Kidney epithelial cell (primary cell): ENCODE measurements at places on chromosomes 13 and 19.

DNA sequence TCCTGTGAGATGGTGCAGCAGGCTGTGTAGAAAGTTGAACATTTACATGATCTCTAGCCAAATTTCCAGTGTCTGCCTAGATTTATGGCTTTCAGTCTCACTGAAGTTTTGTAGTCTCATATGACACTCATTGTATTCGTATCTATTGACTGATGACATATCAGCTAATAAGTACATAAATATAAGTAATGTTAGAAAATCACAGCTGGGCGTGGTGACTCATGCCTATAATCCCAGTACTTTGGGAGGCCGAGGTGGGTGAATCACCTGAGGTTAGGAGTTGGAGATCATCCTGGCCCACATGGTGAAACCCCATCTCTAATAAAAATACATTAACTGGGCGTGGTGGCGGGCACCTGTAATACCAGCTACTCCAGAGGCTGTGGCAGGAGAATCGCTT lies 54.7 kb upstream of the HTR2A start:
- DNase-seq, result no peak

- DNase-seq, result no peak
Observed at GRCh38 chr13:111620586-111620985, 300.1 kb downstream of the TEX29 start.

- no peak for DNase-seq
Observed at GRCh38 chr13:25980255-25980654, 71.6 kb downstream of the SHISA2 start.

DNA sequence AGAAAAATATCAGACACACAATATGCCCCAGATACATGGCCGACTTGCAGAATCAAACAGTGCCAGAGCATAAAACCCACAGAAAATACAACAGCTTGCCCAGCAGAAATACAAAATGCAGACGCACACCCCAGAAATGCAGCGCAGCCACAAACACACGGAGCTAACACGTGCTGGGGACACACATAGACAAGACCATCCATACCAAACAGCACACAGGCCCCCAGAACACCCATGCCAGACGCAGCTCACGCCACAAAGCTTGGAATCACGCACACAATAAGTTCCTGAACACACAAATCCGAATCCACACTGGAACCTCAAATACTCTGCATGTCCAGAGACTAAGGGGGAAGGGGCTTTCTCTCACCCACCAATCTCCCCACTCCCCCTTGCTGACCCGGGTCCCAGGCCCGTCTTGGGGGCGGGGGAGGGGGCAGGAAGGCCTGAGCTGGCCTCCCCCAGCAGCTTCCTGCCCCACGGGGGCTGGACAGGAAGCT lies 17.2 kb downstream of the CCDC97 start:
- no peak for DNase-seq

DNA sequence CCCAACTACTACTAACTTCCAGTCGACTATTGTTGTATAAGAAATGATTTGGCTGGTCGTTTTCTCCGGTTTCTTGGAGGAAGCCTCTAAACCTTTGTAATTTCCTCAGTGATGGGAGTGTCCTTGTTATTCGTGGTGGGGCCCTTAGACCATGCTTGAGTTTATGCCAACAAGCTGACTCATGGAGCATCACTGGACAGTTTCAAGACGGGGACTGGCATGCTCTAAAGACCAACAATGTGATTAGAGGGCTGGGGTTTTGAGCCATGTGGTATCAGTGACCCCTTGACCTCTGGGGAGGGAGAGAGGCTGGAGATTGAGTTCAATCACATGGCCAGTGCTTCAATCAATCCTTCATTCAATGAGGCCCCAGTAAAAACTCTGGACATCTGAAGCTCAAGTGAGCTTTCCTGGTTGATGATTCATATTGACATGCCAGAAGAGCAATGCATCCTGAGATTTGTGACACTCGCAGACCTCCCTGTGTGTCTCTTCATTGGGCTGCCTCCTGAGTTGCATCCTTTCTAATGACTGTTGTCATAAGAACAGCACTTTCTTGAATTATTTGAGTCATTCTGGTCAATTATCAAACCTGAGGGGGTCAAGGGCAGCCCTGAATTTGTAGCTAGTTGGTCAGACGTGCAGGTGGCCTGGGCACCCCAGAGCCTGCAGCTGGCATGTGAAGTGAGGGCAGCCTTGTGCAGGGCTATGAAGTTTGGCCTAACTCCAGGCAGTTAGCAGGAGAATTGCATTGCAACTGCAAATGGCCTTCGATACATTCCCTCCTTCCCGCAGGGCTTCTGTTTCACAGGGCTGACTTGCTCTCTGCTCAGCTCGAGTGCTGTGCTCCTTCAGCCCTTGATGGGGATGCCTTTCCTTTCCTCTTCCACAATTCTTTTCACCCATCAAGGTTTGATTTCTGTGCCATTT lies 246.5 kb downstream of the FGF9 start:
- no peak for DNase-seq

DNA sequence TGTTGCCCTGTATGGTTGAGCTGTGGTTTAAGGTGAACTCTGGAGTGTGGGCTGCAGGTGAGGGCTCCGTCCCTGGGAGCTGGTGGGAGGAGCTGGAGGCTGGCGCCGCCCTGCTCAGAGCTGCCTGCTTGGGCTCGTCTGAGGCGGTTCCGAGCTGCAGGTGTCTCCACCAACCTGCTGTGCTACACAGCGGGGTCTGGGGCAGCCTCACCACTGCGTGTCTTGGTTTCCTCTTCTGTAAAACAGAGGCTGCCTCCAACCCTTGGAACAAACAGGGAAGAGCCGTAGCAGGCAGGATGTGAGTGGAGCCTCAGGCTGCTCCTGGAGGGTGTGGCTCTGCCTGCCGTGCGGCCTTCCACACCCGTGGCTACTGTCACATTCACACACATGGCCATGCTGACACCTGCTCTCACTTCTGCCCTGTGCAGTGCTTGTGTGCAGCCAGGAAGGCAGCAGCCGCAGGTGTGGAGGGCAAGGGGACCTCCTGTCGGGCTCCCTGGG lies 21.4 kb downstream of the NAXD start:
- DNase-seq, result no peak

DNA sequence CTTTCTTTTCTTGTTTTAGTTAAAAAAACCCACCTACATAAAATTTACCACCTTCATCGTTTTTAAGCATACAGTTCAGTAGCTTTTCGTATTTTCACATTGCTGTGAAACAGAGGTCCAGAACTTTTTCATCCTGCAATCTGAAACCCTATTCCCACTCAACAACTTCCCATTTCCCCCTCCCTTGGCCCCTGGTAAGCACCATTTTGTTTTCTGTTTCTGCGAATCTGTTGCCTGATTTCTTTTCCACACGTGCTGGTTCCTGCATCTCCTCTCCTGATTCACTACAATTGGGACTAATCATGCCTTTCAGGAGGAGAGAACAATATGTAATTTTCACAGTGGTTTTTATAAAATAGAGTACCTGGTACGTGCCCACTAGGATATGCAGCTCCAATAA lies 149.2 kb upstream of the RNF113B start:
- no peak for DNase-seq

GRCh38 chr13:85616275-85616674 lies 182.9 kb downstream of the SLITRK6 start:
- no peak for DNase-seq

- DNase-seq, result no peak
Observed at GRCh38 chr13:33016414-33017322, at the start of gene KL. Gene KL, plus strand, starts transcription at chr13:33016423. Its CDS starts 18 bp downstream, at chr13:33016441.

- no peak for DNase-seq
Observed at GRCh38 chr13:20398459-20398858, 127.2 kb downstream of the CRYL1 start.

- DNase-seq, result no peak
Observed at GRCh38 chr13:109447667-109448066, 338.7 kb downstream of the IRS2 start.

DNA sequence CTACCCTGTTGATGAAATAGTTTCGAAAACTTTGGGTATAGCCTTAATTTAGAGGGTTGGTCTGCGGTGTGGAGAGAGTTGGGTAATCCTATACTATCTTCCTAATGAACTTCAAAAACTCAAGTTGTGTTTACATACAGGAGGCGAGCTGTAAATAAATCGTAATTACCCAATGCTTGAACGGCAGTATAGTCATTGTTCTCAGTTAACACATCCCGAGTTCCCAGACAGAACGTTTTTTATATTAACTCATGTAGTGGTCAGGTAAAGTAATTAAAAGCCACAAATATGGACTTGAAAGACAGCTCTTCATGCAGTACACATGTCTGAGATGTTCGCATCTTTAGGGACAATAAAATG lies 1.5 kb downstream of the PDS5B start:
- no peak for DNase-seq

GRCh38 chr13:107665926-107666458 lies 549.3 kb downstream of the LIG4 start:
- no peak for DNase-seq

GRCh38 chr13:57640607-57641006 lies 9.1 kb downstream of the PCDH17 start:
- DNase-seq, result no peak

GRCh38 chr13:80707000-80707983 lies 366.4 kb upstream of the SPRY2 start:
- DNase-seq, result no peak

- DNase-seq, result no peak
Observed at GRCh38 chr13:78201411-78201810, 282.8 kb upstream of the EDNRB start.

DNA sequence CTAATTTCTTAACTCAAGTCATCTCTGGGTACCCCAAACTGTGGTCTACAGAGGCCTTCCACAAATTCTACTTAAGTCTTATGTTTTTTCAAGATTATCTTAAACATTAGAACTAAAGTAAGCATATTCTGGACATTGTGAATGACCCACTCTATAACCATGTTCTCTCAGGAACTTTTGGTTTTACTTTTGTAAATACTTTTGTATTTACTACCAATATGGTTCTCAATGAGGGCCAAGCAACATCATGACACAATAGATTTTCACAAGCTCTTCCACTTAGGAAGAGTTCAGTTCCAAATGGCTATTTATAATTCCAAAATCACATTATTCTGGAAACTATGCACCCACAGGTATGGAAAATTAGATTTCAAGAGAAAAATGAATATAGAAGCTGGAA lies 10.8 kb downstream of the DIAPH3 start:
- no peak for DNase-seq

DNA sequence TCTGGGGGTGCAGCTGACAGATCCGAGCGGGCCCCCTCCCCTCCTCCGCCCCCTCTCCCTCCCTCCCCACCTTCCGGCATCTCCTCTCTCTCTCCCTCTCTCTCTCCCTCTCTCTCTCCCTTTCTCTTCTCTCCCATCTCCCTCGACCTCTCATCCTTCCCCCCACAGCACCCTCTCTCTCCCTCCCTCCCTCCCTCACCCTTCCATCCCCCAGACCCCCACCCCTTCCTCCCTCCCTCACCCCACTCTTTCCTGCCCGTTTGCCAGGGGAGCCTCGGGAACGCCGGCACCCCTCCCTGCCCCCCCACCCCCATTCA lies 666 bp downstream of the CELF5 start:
- DNase-seq, result no peak

DNA sequence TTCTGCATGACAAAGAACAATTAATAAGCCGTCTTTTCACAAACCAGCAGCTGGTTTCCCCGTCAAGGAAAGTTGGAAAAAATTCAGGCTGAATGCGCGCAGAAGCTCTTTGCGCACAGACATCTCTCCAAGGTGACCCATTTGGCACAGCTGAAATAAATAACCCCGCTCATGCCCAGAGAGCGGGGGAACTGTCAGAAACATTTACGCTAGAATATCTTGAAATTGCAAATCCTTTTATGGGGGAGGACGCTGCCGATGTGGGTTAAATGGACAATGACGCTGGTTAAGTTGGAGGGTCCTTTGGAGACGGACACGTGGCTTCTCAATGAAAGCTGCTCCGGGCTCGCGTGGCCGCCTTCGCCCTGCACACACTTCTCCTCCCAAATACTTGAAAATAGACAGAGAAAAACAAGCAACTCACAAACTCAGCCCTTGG lies 30.6 kb downstream of the GSX1 start:
- no peak for DNase-seq

- DNase-seq, result no peak
Observed at GRCh38 chr13:67353941-67354340, 123.8 kb upstream of the PCDH9 start.
